ENCODE measurements at places on chromosomes 12 and 14. TPM values are rescaled to one million over a fixed set of nuclear protein-coding genes. Genes with fewer than 3 reads are reported as not detected.

The FOXN4 gene
- polyA plus RNA-seq: not detected

The SIRT4 gene
- 0.91 TPM for polyA plus RNA-seq

The LRP1-AS gene
- polyA plus RNA-seq: not detected

The CISTR gene
- polyA plus RNA-seq: not detected

The RCOR1 gene
- polyA plus RNA-seq: 7.4 TPM

The AP5M1 gene
- polyA plus RNA-seq: 12.1 TPM

The RASAL1 gene
- polyA plus RNA-seq: 0.74 TPM

The FBRSL1 gene
- polyA plus RNA-seq: 26.9 TPM

The VDR gene
- polyA plus RNA-seq: 1.5 TPM

The NUP37 gene
- polyA plus RNA-seq: 14.1 TPM

The LRRC10 gene
- polyA plus RNA-seq: not detected

The CERS5 gene
- 26.1 TPM for polyA plus RNA-seq

The KICS2 gene
- polyA plus RNA-seq: 4.3 TPM

The ADAM20 gene
- 0.06 TPM for polyA plus RNA-seq

The DBX2 gene
- 2.1 TPM for polyA plus RNA-seq

The ART4 gene
- polyA plus RNA-seq: 0.66 TPM

The CLEC4D gene
- 2.7 TPM for polyA plus RNA-seq

The WSCD2 gene
- 0.22 TPM for polyA plus RNA-seq
